ENCODE measurements at places on chromosomes 13 and 19.

- no peak for DNase-seq
Measured at GRCh38 chr19:14544977-14545715, 15.8 kb downstream of the TECR start.

DNA sequence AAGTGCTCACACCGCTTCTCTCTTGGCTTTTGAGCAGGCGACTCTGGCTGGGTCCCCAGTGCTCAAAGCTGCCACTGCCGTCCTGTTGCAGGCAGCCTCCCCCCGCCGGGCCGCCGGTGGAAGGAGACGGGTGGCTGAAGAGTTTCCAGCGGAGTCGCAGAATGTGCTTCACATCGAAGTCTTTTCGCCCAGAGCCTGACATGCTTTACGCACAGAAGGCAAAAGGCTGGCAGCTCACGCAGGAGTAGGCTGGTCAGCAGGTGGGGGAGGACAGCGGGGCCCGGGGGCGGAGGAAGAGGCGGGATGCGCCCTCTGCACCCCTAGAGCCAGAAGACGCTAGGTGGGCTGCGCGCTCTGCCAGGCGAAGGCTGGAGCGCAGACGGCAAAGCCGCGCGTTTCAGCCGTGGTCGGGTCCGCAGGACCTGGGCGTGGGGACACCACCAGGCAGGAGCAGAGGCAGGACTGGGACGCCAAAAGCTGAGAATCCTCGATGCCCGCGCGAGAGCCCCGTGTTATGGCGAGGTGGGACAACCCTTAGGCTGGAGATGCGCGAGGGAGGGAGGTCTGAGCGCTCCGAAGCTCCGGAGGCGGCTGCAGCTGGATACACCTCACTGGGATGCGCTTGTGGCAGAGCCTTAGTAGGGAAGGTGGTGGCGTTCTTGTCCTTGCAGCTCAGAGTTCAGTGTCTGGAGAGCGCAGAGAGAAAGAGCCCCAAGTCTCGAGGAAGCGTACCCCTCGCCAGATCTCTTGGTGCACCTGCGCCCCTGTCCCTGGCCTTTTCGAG, at the start of gene ATXN8OS:
Gene ATXN8OS, plus strand, starts transcription at position 329 of the 784 bp plus-strand sequence.
- DNase-seq: no peak

GRCh38 chr19:45939792-45940514, 25.4 kb upstream of the NANOS2 start:
- no peak for DNase-seq

GRCh38 chr13:35157143-35157755, 215.2 kb downstream of the NBEA start:
- no peak for DNase-seq

- no peak for DNase-seq
Measured at GRCh38 chr13:49308097-49308875, 60.6 kb downstream of the CDADC1 start.

DNA sequence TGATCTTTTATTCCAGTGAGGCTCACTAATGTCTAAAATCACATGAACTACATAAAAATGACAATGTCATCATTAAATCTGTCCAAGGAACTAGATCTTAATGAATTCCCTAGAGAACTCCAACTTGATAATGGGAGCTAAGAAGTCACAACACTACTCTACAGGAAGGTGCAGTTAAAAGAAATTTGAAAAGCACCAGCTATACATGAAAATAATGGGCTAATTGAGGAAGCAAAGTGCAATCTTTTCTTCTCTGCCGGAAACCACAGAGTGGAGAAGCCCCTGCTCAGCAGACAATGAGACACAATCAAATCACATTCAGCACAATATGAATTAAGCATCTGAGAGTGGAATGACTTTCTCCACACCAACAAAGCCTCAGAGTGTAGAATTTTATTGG, 261.7 kb downstream of the LHFPL6 start:
- DNase-seq: no peak

- no peak for DNase-seq
Measured at GRCh38 chr13:85631801-85632200, 167.4 kb downstream of the SLITRK6 start.

GRCh38 chr19:32129141-32129540, 216.3 kb upstream of the ZNF507 start:
- DNase-seq: no peak

DNA sequence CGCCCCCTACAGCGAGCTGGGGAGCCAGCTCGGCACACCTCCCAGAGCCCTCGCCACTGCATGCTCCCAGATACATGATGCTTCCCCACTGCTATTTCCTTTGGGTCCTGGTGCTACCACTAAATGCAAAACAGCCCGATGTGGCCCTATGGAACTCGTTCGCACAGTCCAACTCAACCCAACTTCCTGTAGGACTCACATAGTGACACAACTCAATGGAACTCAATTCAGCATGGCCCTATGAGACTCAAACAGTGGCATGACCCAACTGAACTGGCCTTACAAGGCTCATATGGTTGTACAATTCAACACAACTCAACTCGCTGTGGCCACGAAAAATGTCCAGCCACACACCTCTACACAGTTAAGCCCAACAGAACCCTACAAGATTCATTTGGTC, 3.5 kb downstream of the KCNA7 start:
- DNase-seq: no peak

GRCh38 chr13:91145571-91146205, 201.8 kb upstream of the MIR17HG start:
- DNase-seq: no peak

DNA sequence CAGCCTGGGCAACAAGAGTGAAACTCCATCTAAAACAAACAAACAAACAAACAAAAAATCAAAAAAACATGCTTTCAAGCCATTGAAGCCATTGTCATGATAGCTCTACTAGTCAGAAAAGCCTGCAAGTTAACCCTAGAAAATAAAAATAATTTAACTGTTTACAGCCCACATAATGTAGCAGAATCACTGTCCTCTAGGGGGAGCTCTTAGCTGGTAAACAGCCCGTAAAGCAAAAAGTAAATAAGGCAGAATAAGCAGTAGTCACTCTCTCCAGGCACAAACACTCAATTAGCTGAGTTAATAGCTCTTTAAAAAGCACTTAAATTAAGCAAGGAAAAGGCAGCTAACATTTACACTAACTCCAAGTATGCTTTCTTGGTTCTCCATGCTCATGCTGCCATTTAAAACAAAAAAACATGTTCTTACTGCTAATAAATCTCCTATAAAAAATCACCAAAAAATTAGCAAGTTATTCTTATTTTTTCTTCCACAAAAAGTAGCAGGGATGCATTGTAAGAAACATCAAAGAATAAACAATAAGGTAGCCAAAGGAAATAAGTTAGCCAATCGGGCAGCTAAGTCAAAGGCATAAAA, 11.3 kb downstream of the LILRB4 start:
- no peak for DNase-seq

All from stimulated activated CD8-positive, alpha-beta memory T cell treated with anti-CD3 and anti-CD28 coated beads, Interleukin-15, amount 100 ng/mL, for 48 hours (primary cell).